ENCODE measurements at places on chromosomes 3 and 15. TPM values are rescaled to one million over a fixed set of nuclear protein-coding genes. Genes with fewer than 3 reads are reported as not detected.

Gene SETMAR
- polyA plus RNA-seq = 4.5 TPM

Gene RASGRF1
- not detected for polyA plus RNA-seq

Gene CCDC39
- polyA plus RNA-seq = not detected

Gene IGSF11
- polyA plus RNA-seq = not detected

Gene GALNT15
- 1.1 TPM for polyA plus RNA-seq

Gene DBR1
- 3.2 TPM for polyA plus RNA-seq

Gene FGD5
- 3.3 TPM for polyA plus RNA-seq

Gene ISLR
- polyA plus RNA-seq = 3.9 TPM

Gene HHATL
- polyA plus RNA-seq = not detected

Gene PLIN1
- polyA plus RNA-seq = 10.2 TPM

Gene IMPG2
- 0.01 TPM for polyA plus RNA-seq

DNA sequence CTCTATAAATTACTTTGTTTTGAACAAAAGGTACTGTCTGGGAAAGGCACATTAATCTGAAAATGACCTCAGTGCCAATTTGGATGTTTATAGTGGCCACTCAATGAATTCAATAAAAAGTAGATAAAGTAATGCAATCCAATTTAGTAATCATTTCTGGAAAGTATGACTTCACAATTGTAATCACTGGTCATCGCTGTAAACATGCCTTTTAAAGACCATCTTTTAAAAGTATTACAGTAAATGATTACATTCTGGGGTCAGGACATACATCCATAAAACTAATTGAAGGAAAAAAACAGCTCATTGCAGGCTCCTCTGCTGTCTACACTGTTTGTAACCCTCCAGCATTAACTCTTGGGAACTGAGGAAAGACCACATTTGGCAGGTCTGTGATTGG lies 43.2 kb downstream of the HRH1 start:
- no peak for DNase-seq

GRCh38 chr3:168061332-168061996 lies 34.3 kb downstream of the GOLIM4 start:
- no peak for DNase-seq

- DNase-seq = no peak
Measured at GRCh38 chr3:42214064-42214463, 51.9 kb downstream of the CCK start.

- no peak for DNase-seq
Measured at GRCh38 chr3:146337991-146338390, 87.1 kb upstream of the PLSCR4 start.

DNA sequence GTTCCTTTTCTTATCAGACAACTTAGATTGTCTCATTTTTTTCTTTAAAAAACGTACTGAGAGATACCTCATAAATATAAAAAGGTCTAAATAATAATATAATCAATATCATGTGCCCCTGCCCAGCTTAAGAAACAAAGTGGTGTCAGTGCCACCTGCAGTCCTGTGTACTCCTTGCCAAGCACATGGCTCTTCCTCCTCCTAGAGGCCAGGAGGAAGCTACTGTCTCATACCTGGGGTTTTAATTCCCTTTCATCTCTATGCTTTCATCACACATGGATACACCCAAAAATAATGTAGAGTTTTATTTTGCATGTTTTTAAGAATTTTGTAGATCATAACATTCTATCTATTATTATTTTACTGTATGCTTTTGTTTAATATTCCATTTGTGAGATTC lies 98.6 kb upstream of the C15orf61 start:
- DNase-seq = no peak

DNA sequence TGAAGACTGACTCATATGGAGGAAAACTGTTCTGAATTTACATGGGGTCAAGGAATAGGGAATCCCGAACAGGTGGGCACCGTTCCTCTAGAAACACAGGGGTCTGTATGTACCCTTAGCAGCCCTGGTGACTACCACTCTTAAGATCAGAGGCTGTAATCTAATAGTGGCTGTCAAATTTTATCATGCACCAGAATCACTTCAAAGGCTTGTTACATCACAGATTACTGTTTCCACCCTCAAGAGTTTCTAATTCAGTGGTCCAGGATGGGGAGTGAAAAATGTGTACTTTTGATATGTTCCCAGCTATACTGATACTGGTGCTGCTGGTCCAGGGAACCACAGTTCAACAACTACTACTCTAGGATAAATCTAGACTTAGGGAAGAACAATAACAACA lies 27.9 kb downstream of the DYNC1LI1 start:
- DNase-seq = no peak

- DNase-seq = no peak
Measured at GRCh38 chr15:92611995-92612745, 43.4 kb downstream of the FAM174B start.

GRCh38 chr15:90306560-90306959 lies 41.1 kb downstream of the NGRN start:
- DNase-seq = no peak

DNA sequence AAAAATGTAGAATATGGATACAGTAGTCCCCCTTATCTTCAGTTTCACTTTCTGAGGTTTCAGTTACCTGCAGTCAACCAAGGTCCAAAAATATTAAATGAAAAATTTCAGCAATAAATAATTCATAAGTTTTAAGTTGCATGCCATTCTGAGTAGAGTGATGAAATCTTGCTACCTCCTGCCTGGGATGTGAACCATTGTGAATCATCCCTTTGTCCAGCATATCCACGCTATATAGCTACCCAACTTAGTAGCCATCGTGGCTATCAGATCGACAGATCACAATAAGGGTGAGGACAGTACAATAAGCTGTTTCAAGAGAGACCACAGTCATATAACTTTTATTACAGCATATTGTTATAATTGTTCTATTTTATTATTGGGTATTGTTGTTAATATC lies 1.2 kb upstream of the LARS2 start:
- no peak for DNase-seq

DNA sequence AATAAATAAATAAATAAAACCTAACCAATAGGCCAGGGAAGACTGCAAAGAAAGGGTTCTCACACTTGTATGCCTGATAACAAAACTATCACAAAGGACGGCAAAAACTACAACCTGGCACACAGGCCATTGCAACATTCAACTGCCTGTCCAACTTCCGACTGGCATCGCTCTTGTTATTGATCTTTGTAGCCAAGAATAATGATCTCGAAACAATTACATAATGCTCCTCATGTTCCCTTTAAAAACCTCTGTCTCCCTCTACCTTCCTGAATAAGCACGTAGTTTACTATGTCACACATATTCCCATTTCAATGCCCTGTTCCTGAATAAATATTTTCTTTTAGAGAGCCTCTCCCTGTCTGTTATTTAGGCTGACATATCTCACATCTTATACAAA lies 74.3 kb downstream of the B3GNT5 start:
- no peak for DNase-seq

- no peak for DNase-seq
Measured at GRCh38 chr3:27623085-27623753, 98.9 kb downstream of the EOMES start.

DNA sequence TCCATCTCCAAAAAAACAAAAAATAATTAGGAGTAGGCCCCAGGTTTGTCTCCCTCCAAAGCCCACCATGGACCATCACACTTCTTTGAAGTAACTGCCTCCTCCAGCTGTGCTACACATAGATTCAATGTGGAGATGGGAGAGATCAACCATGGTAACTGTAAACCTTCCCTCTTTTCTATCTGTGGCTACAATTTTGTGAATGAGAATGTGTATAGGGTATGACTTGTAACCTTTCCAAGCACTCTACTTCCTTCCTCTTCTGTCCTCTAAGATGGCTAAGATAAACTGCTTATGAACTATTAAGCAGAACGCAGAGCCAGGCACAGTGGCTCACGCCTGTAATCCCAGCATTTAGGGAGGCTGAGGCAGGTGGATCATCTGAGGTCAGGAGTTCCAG lies 55.5 kb upstream of the ATP11B start:
- DNase-seq = no peak

DNA sequence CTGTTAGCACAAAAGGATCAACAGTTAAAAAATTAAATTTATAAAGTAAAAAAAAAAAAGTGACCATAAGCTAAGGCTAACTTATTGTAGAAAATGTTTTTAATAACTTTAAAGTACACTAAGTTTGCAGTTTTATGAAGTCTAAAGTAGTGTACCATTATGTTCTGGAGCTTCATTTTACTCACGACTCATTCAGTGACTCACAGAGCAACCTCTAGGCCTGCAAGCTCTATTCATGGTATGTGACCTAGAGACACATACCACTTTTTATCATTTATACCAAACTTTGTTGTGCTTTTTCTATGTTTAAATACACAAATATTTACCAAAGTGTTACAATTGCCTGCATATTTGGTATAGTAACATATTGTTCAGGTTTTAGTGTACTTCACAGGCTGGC lies 1552.3 kb downstream of the OTOL1 start:
- DNase-seq = no peak

GRCh38 chr3:66276705-66277274 lies 56.0 kb downstream of the SLC25A26 start:
- peak; percentile 44 for DNase-seq

DNA sequence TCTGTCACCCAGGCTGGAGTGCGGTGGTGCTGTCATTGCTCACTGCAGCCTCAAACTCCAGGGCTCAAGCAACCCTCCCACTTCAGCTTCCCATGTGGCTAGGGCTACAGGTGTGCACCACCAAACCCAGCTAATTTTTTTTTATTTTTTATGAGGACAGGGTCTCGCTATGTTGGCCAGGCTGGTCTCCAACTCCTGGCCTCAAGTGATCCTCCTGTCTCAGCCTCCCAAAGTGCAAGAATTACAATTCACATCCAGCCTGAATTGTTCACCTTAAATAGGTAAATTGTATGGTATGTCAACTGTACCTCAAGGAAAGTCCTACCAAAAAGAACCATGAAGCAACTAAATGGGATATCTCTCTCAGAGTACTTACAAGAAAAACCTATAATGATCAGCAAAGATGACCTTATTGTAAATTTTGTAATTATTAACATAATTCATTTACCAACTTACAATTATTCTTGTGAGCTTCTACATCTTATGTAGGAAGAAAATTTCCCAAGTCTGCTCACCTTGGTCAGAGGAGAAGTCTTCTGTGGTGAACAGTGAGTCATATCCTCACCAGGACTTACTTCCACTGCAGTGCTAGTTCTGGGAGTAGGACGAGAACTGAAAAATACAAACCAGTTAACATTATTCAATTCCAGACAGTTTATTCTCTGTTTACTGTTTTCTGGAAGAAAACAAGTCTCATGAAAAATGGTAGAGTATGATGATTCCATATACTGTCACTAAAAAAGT lies 54.4 kb downstream of the ULK4 start:
- no peak for DNase-seq

GRCh38 chr3:83454353-83454752 lies 1504.4 kb upstream of the CADM2 start:
- DNase-seq = no peak

- no peak for DNase-seq
Measured at GRCh38 chr3:126511291-126511690, 6.3 kb downstream of the UROC1 start.

GRCh38 chr15:81296673-81297072 lies 27.3 kb downstream of the STARD5 start:
- DNase-seq = no peak
